ENCODE measurements at places on chromosomes 12 and 14.

DNA sequence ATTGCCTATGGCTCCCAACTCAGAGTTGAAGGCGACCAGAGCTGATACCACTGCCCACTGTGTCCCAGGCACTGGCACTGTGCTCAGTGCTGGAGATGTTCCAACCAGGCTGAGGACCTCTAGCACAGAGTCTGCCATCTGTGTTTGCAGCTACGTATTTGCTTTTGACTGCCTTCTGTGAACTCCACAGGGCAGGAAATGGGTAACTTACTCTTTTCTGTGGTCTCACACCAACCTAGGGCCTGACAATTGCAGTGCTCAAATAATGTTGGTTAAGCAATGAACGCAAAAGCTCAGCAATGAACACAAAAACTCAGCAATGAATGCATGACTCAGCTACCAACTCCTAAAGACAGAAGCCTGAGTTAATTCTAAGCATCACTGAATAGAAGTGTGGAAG lies 202.8 kb downstream of the NUAK1 start:
- no peak for DNase-seq

DNA sequence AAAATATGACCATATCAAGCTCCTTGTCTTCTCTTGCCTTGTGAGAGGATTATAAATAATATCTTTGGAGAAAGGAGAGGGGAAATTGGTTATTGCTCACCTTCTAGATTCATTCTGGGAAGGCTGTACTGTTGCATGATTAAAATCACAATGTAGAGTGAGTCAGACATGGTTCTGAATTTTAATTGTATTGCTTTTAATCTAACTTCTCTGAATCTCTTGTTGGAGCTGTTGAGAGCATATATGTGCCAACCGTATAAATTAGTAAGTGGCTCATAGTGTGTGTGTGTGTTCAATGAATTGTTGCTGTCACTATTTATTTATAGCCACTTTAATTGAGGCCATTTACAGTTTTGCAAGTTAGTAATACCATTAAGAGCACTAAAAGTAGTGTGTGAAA lies 56.1 kb downstream of the KCNJ8 start:
- DNase-seq, result no peak

GRCh38 chr14:97077253-97077653 lies 280.1 kb downstream of the VRK1 start:
- DNase-seq, result no peak

- DNase-seq, result no peak
Observed at GRCh38 chr14:91723501-91723900, 8.4 kb downstream of the CATSPERB start.

DNA sequence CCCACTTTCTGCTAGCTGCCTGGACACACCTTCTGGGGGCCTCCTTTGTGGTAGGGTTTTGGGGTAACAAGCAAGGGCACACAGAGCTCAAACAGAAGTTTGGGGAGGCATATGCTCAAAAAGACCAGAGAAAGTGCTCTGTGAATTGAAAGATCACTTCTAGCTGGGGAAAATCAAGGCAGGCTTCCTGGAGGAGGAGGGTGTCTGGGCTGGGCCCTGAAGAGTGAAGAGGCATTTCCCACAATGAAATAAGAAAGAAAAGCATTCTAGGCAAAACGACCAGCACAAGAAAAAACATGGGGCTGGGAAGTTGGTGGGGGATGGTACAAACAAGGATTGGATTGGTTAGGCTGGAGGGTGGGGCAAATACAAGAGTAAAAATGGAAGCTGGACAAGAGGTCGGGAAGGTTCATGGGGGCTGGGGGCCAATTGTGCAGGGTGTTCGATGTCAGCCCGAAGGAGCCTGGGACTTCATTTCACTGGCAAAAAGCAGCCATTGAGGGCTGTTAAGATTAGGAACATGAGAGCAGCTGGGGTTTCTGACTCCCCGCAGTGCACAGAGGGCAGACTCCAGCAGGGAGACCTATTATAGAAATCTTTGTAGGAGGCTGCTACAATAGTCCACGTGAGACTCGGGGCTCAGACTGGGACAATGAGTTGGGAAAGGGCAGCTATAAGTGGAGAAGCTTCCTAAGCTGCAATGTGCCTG lies 51.5 kb upstream of the CMKLR1 start:
- DNase-seq, result no peak

DNA sequence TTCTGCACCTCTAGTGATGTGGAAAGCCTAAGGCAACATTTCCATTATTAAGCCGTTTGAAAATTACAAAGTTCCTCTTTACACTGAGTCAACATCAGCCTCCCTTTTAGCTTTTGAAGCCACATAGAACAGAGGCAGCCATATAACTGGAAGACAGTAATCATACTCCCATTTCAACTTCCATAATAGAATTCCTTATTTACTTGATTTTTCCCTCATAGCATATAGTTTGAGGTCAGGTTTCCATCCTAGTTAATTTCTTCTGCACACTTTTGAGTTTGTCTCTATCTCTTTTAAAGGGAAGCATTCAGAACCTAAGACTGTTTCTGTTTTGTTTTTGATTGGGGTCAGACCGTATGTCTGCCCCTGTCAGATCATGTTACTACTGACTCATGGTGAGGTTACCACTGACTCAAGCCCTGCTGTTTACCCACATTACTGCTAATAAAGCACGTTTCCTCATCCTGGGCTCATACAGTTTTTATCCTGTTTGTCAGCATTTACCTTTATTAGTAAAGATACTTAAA lies 161.0 kb downstream of the SLC38A4 start:
- DNase-seq, result no peak

DNA sequence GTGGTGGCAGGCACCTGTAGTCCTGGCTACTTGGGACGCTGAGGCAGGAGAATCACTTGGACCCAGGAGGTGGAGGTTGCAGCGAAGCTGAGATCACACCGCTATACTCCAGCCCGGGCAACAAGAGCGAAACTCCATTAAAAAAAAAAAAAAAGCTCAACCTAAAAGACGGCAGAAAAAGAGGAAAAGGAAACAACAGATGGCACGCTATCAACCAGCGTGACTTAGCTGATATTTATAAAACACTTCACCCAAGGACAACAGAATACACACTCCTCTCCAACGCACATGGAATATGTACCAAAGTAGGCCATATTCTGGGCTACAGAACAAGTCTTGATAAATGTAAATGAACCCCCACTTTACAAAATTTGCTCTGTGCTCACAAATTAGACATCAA lies 34.0 kb upstream of the CLMN start:
- DNase-seq, result no peak

DNA sequence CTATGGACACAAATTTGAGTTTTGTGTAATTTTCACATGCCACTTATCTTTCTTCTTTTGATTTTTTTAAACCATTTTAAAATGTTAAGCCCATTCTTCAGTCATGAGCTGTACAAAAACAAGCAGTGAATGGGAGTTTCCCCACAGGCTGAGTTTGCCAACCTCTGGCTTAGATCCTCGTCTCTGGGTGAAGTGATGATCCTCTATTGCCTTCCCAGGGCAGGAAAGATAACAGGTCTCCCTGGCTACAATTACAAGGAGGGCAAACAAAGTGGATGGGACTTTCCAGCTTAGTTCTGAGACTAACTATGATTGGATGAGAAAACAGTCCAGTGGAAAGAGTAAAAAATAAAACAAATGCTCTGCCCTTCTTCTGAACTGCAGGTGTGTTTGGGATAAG lies 203.7 kb downstream of the SPTSSA start:
- DNase-seq, result no peak

DNA sequence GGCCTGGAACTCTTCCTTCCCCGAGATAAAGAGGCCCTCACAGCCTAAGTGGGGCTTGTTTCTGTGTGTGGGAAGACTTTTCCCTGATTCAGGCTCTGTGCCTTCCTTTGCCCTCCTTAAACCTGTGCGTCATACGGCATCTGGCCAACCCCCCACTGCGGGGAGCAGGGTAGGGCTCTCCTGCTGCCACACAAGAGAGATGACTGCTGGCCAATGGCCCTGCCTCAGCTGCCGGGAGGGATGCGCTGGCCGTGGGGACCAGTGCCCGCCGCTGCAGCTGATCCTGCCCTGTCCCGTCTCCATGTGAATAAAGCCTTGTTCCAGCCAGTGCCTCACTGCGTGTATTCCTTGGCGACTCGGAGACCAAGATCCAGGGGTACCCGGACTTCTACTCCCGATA lies 42.5 kb upstream of the BEGAIN start:
- no peak for DNase-seq

GRCh38 chr12:115013236-115013981 lies 329.4 kb upstream of the TBX3 start:
- DNase-seq, result no peak

DNA sequence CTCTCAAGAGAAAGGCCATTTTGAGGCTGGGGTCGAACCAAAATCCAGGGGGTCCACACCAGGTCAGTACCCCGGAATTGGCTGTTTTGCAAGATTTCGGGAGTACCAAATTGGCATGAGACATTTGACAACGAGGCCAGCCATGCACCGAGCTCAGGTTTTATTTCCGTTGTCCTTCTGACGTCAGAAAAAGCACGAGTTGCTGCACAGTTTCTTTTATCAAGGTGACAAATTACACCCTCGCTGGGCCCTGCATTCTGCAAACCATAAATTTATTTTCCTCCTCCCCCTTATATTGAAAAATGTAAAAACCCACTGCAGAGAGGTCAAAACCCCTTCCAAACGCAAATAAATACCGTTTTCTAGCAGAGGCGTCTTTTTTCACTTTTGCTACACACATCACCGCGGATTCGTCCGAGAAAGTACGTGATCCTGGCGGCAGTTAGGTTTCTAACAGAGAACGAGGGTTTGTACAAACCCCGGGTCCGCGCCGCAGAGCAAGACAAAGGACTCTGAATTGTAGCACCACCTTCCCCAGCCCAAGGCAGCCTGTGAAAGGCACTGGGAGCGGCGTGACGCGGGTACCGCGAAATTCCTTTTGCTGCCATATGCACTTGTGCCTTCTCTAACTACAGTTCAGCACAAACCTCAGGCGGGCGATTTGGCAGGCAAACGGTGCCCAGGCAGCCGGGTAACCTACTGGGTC lies 1.8 kb downstream of the SLC38A1 start:
- DNase-seq, result peak; percentile 28

DNA sequence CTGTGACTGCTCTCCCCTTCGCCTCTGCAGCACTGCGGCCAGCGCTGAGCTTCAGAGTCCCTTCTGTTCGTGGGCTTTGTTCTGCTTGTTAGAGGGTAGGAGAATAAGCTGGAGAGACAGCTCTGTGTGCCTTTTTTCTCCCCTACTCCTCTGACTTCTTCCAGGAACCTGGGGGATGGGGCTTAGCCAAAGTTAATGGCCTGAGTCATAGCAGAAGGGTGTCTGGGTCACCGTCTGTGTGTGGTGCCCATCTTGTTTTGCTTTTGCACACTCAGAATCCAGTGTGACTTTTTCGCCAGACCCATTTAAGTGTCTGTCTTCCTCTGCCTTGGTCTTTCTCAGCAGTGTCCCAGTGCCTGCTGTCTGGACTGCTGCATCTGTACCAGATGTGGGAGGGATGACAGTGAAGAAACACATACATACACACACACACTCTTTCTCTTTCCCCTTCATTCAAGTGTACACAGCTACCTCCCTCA lies 3.0 kb downstream of the KIF5A start:
- no peak for DNase-seq

GRCh38 chr12:16523284-16523950 lies 82.5 kb downstream of the LMO3 start:
- no peak for DNase-seq

DNA sequence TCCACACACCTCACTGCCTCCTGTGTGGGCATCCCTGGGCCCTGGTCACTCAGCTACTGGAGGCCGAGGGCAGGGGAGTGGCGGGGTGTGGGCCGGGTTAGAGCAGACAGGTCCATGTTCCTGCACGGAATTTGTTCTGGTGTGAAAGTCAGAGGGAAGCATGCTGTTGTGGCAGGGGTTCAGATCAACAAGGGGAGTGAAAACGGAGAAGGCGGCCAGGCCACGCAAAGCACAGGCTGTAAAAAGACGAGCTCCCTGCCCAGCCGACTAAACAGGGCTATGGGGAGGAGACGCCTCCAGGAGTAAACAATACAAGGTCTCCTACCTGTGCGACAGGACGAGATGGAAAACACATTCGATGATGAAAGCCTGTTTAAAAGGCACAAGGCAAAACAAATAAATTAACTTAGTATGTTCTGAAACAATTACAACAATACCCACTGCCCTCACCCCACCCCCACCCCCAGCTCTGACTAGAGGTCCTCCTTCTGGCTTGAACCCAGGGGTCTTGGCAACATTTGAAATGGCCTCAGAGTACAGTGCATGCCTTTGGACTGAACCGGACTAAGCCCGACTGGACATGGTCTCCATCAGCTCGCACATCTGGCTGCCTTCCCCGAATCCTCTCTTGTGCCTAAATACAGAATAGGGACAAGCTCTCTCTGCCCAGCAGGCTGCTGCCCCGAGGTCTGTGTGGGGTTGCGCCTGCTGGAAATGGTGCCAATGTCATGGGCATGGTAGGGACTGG lies 274.9 kb upstream of the DIO3 start:
- no peak for DNase-seq

- no peak for DNase-seq
Observed at GRCh38 chr12:120721866-120722265, 3.8 kb upstream of the ACADS start.

DNA sequence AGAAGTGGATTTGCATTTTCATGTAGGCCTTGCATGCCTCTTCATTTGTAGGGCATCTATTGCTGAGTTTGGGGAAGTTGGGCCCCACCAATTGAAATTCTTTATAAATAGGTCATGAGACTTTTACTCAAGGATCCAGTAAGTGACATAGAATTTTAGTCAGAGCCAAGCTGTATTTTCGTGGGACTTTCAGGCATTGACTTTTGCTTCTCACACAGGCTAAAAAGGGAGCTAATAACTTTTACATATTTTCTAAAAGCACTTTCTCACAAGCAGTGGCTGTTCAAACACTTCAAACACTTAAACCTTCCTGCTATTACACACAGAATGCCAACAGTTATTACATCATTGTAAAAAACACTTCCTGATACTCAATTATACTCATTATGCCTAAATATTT lies 260.5 kb downstream of the MSRB3 start:
- no peak for DNase-seq

GRCh38 chr14:106209755-106210154 lies 683.4 kb downstream of the TMEM121 start:
- no peak for DNase-seq

DNA sequence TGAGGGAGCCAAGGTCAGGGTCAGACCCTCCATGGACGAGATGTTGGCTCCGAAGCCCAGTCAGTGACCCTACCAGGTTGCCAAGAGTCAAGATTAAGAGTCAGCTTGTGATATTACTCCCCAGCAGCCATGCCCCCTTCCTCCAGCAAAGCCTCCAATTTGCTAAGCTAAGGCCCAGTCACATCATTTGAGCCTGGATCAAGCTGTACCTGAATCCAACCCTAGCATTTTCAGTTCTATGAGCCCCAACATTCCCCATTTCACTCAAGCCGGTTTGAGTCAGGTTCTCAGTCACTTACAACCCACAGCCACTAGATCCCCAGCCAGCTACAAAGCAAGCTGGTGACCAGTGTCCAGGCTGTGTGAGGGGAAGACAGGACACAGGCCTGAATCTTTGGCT lies 49.9 kb downstream of the SCARB1 start:
- no peak for DNase-seq

- DNase-seq, result no peak
Observed at GRCh38 chr12:65649126-65649525, 175.2 kb upstream of the HMGA2 start.
